ENCODE measurements at places on chromosomes 4 and X.

DNA sequence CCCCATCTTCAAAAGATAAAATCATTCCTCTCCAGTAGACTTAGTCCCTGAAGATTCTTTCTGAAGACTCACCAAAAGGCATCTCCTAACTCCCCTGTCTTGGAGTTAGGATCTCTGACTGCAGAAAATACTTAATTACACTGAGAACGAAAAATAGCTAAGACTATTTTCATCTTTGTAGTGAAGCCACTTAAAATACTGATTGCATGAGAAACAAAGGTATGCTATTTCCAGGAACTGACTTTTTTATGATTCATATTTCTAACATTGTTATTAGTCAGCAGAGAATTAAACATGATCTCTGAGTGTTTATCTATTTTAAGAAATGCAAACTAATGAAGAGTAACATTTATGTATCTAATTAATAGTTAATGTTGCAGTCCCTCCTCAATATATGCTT, 71.8 kb upstream of the NR3C2 start:
- no peak for DNase-seq

DNA sequence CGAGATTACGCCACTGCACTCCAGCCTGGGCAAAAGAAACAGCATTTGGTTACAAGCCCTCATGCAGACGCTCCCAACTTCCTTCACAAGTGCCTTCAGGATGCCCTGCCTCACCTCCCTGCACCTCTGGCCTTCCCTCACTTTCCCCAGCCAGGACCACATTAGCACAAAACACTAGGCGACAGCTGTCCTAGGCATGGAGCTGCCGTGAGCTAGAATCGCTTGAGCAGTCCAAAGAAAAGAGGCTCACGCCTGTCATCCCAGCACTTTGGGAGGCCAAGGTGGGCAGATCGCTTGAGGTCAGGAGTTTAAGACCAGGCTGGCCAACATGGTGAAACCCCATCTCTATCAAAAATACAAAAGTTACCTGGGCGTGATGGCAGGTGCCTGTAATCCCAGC, 15.8 kb downstream of the RNF212 start:
- no peak for DNase-seq

DNA sequence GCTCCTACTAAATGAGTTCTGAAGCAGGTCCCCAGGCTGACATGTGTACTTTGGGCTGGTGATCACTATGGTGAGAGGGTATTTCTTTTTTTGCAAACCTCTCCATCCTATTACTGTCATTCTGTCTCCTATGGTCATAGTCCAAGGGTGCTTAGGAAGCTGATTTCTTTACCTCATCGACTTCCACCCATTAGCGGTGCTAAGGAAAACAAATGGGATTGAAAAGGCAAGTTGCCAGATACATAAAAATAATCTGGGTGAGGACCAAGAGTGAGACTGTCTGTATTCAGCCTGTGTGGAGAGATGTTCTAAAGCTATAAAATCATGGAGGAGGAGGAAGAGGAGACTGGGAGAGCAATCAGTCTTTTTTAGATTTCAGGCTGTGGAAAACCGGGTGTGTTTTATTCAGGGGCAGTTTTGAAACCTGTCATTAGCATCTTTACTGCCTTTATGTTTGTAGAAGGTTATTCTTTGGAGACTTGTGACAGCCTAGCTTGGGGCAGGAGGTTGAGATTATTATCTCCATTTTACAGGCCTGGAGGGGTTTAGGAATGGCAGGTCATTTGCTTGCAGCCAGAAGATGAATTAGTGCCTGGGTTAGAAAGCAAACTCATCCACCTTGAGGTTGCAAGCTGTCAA, 1.9 kb downstream of the TMEM164 start:
- DNase-seq = no peak

- peak; percentile 18 for DNase-seq
Observed at GRCh38 chrX:48936429-48937053, 17.7 kb upstream of the PIM2 start.

DNA sequence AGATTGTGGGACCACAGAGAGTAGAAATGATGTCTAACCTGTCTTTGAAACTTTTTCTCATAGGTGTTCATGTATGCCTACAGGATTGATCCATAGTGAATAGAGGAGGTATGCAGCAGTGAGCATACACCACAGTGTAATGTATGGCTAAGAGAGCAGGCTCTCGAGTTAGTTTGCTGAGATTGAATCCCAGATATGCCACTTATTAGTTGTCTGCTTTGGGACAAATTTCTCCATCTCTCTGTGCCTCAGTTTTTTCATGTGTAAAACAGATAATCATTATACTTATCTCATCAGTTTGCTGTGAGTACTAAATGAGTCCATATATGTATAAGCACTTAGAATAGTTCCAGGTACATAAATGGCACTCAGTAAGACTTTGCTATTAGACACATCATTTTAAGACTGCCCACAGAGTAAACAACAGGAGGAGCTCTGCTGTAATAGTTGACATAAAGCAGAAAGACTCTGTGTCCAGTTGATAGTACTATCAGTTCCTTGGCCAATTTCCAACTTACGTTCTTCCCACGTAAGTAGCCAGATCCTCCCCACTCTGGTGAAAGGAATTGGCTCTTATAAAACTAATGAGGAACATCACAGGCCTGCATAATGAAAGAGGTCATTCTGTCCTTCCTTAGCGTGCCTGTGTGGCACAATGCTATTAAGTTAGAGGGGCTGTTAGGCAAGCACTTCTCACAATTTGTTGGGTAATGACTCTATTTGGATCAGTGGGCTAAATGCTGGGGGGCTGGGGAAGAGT, 20.7 kb upstream of the RNF150 start:
- DNase-seq = no peak

GRCh38 chrX:13994104-13994503, 35.6 kb downstream of the GEMIN8 start:
- DNase-seq = no peak

- no peak for DNase-seq
Observed at GRCh38 chr4:126560794-126561193, 1072.0 kb upstream of the INTU start.
